ENCODE measurements at places on chromosomes 7 and 10. TPM values are rescaled to one million over a fixed set of nuclear protein-coding genes. Genes with fewer than 3 reads are reported as not detected.

DNA sequence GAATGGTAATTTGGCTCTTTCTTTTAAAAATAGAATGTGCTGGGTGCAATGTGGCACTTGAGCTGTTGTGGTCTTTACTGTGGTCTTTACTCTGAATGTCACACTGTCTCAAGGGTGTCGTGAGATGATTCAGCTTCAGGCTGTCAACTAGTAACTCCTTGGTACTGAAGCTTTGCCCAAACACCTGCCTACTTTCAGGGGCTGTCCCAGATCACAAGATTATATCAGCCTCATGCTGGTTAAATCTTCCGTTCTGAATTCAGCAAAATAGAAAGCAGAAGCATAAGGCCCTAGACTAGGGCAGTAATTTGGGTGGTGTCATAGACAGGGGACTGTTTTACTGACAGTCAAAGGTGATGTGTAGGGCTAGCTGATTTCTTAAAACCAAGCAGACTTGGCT is 110.9 kb downstream of the BAMBI start:
- H3K27ac ChIP-seq, result no peak overlapping the region
- no peak overlapping the region for H3K4me3 ChIP-seq
- DNase-seq, result no peak
- H3K36me3 ChIP-seq, result no peaks in the 10 kb centered on the region
- no peaks in the 10 kb centered on the region for H3K27me3 ChIP-seq

GRCh38 chr10:3926675-3927525 is 141.9 kb upstream of the KLF6 start:
- no peaks in the 10 kb centered on the region for H3K36me3 ChIP-seq
- H3K4me1 ChIP-seq, result no peaks in the 10 kb centered on the region
- peak; percentile 69 for DNase-seq
- H3K27ac ChIP-seq, result no peak overlapping the region

DNA sequence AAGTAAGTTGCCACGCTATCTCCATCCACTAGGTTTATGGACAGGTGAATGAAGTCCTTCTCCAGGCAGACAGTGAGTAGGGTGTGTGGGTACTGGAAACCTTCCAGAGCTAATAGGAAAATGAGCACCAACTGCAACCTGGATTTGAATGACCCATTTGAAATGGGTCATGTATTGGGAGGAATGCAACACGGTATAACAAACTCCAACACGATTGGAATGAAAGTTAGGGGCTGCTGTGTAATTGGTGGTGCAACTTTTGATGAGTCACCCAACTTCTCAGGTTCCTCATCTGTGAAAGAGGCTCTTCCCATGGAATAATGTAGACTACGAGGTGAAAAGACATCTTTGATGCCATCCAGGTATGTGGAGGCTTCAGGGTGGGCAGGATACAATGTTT is 241.4 kb upstream of the PODXL start:
- H3K4me3 ChIP-seq, result no peak overlapping the region
- H3K27me3 ChIP-seq, result no peaks in the 10 kb centered on the region
- H3K27ac ChIP-seq, result no peak overlapping the region
- no peaks in the 10 kb centered on the region for H3K36me3 ChIP-seq
- H3K4me1 ChIP-seq, result no peaks in the 10 kb centered on the region
- DNase-seq, result no peak

GRCh38 chr7:66380272-66380888 is 175.2 kb downstream of the TPST1 start:
- no peaks in the 10 kb centered on the region for H3K4me1 ChIP-seq
- H3K27ac ChIP-seq, result peak overlapping the region; percentile 59
- no peak overlapping the region for H3K4me3 ChIP-seq
- H3K27me3 ChIP-seq, result no peaks in the 10 kb centered on the region

DNA sequence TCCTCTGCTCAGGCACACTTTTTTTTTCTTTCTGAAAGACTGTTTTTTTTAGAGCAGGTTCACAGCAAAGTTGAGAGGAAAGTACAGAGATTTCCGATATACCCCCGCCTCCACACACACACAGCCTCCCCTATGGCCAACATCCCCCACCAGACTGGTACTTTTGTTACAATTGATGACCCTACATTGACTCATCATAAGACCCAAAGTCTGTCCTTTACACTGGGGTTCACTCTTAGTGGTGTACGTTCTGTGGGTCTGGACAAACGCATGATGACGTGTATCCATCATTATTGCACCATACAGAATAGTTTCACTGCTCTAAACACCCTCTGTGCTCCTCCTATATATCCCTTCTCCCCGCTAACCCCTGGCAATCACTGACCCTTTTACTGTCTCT is 107.7 kb downstream of the RBM20 start:
- DNase-seq, result no peak
- no peaks in the 10 kb centered on the region for H3K4me1 ChIP-seq
- H3K4me3 ChIP-seq, result no peak overlapping the region
- H3K27ac ChIP-seq, result no peak overlapping the region
- no peaks in the 10 kb centered on the region for H3K36me3 ChIP-seq

GRCh38 chr10:14244147-14244546 is 86.6 kb downstream of the FRMD4A start:
- no peak overlapping the region for H3K27ac ChIP-seq
- peaks cover 4% of the 10 kb centered on the region for H3K27me3 ChIP-seq
- H3K4me3 ChIP-seq, result no peak overlapping the region
- DNase-seq, result peak; percentile 6

DNA sequence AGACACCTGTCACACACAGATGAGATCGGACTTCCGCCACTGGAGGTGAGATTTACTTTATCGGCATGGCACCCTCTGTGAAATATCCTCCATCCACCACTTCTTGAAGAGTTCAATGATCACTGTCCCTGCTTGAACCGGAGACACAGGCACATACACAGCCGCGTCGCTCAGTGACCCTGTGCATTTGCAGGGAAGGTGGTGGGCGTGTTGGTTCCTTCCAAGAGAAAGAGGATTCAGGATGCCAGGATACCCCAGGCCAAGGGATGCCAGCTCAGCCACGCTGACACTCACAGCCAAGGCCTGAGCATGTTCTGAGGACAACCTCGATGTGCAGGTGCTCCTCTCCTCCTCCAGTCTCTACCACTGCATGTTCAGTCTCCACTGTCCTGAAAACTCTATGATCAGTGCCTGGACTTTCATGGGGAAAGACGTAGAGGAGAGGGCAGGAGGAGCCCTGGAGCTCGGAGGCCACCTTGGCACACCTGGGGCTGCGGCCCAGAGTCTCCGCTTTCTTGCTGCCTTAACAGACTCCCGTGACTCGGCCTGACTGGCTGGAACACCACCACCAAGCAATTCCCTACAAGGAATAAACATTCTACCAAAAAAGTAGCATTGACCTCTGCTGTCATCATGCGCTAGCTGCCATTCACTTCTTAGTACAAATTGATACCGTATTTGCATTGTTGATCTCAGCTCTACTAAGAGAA is 115.2 kb downstream of the TCERG1L start:
- H3K27ac ChIP-seq, result no peak overlapping the region
- no peaks in the 10 kb centered on the region for H3K36me3 ChIP-seq
- no peaks in the 10 kb centered on the region for H3K4me1 ChIP-seq
- H3K27me3 ChIP-seq, result no peaks in the 10 kb centered on the region
- no peak overlapping the region for H3K4me3 ChIP-seq

Gene TAS2R41
- total RNA-seq, result not detected

DNA sequence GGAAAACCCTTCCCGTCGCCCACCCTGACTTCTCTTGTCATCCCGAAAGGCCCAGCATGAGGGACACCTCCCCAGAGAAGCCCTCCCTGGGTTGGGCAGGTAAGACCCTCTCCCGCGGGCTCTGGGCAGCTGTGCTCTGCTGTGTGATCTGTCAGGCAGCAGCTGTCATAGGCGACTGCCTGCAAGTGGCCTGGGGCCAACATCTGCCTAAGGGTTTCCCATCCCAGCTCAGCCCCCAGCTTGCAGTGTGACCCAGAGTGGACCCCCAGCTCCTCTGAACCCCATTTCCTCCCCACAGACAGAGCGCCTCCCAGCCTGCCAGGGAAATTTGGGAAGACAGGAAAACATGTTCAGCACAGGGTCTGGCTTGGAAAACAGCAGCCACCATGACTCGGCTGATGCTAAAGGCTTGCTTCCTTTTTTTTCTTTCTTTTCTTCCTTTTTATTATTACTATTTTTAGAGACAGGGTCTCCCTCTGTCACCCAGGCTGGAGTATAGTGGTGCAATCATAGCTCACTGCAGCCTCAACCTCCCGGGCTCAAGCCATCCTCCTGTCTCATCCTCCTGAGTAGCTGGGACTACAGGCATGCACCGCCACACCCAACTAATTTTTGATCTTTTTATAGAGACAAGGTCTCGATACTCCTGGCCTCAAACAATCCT is 18.3 kb upstream of the TNRC18 start:
- H3K36me3 ChIP-seq, result no peaks in the 10 kb centered on the region
- H3K27ac ChIP-seq, result no peak overlapping the region
- H3K27me3 ChIP-seq, result no peaks in the 10 kb centered on the region
- no peak for DNase-seq
- no peaks in the 10 kb centered on the region for H3K4me1 ChIP-seq
